ENCODE measurements at places on chromosomes 2 and 18.

DNA sequence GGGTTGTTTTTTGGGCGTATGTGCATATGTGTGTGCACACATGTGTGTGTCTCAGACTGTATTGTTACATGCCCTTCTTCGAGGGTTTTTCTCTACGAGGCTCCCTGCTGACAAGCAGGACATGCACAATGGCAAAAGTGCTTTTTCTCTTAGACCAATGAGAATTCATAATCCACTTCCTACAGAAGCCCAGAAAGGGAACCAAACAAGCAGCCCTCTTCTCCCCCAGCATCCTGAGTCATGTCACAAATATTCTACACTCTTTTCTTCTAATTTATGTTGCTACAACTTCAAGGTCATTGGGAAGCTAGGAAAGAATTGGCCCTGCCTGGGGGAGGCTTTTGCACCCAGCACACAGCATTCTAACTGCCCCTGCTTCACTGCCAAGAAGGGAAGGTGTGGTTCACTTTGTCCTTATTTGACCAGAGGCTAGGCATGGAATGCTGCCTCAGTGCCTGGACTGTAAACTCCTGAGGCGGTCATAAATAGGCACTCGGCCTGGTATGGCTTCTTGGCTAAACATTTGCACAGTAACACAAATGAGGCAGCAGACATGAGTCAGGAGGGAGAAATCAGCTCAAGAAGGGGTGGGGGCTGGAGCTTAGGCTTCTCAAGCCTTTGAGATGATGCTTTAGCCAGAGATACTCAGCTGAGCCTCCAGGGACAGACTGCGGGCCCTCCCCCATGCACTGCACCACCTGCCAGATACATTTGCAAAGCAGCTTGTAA, 92.7 kb upstream of the KLF7 start:
- DNase-seq, result peak; percentile 75

GRCh38 chr18:77765468-77765867, 515.8 kb downstream of the GALR1 start:
- DNase-seq, result no peak

- DNase-seq, result no peak
These were observed 37.7 kb downstream of the STON1 start for GRCh38 chr2:48567671-48568070.

GRCh38 chr2:140063356-140063755, 1283.2 kb upstream of the NXPH2 start:
- peak; percentile 65 for DNase-seq

- no peak for DNase-seq
These were observed 32.8 kb downstream of the MYOM1 start for GRCh38 chr18:3186678-3187658.

All from DMS 273 treated with DMSO at 0.1 percent for 48 hours (cell line).